Suprapubic skin (tissue), 4 donors: ENCODE measurements at places on chromosomes 4 and X. TPM values are rescaled to one million over a fixed set of nuclear protein-coding genes. Genes with fewer than 3 reads are reported as not detected.

ATP1B4 gene
- total RNA-seq, result not detected

FSTL5 gene
- total RNA-seq, result not detected

IL9R gene
- 0.44 TPM for total RNA-seq

HAUS3 gene
- 10.8 TPM for total RNA-seq

PDZD11 gene
- 37.8 TPM for total RNA-seq

JCHAIN gene
- 0.68 TPM for total RNA-seq

FGG gene
- total RNA-seq, result 35.4 TPM

CFAP99 gene
- not detected for total RNA-seq

DCX gene
- not detected for total RNA-seq

ALPK1 gene
- total RNA-seq, result 87.2 TPM

PAGE1 gene
- total RNA-seq, result not detected

GAGE13 gene
- total RNA-seq, result not detected

STEEP1 gene
- total RNA-seq, result 30.3 TPM

GATA1 gene
- total RNA-seq, result not detected

BEND2 gene
- total RNA-seq, result not detected

MAGEE1 gene
- 3.6 TPM for total RNA-seq

ATP5ME gene
- 167 TPM for total RNA-seq

SPANXB1 gene
- not detected for total RNA-seq

TMSB15A gene
- not detected for total RNA-seq

AFP gene
- not detected for total RNA-seq

SSX4 gene
- not detected for total RNA-seq

GAGE1 gene
- not detected for total RNA-seq

MAGEB4 gene
- total RNA-seq, result not detected

CDS1 gene
- 24.3 TPM for total RNA-seq

RHOH gene
- total RNA-seq, result 0.91 TPM

GPR34 gene
- total RNA-seq, result 1.8 TPM

PARM1 gene
- total RNA-seq, result 27.4 TPM

SSX2 gene
- not detected for total RNA-seq

NDUFC1 gene
- total RNA-seq, result 44.4 TPM

CMC4 gene
- 19.2 TPM for total RNA-seq

RASL11B gene
- 1.9 TPM for total RNA-seq

TMEM271 gene
- 8.7 TPM for total RNA-seq

NKX6-1 gene
- total RNA-seq, result not detected

H2AZ1 gene
- total RNA-seq, result 107 TPM

FMR1NB gene
- total RNA-seq, result not detected

CENPE gene
- total RNA-seq, result 2.0 TPM

PRDM8 gene
- 1.3 TPM for total RNA-seq

RNF175 gene
- total RNA-seq, result not detected

GALNTL6 gene
- total RNA-seq, result not detected

OTC gene
- total RNA-seq, result not detected

SSX4B gene
- total RNA-seq, result not detected

UCP1 gene
- total RNA-seq, result not detected

TLR10 gene
- total RNA-seq, result not detected

WWC2 gene
- 30.4 TPM for total RNA-seq
